GM12892 (cell line): ENCODE measurements at places on chromosomes 6 and 20.

- no peak for DNase-seq
Observed at GRCh38 chr20:20561841-20562240, 150.6 kb downstream of the RALGAPA2 start.

GRCh38 chr20:52675375-52675774, 296.8 kb upstream of the TSHZ2 start:
- DNase-seq = no peak

DNA sequence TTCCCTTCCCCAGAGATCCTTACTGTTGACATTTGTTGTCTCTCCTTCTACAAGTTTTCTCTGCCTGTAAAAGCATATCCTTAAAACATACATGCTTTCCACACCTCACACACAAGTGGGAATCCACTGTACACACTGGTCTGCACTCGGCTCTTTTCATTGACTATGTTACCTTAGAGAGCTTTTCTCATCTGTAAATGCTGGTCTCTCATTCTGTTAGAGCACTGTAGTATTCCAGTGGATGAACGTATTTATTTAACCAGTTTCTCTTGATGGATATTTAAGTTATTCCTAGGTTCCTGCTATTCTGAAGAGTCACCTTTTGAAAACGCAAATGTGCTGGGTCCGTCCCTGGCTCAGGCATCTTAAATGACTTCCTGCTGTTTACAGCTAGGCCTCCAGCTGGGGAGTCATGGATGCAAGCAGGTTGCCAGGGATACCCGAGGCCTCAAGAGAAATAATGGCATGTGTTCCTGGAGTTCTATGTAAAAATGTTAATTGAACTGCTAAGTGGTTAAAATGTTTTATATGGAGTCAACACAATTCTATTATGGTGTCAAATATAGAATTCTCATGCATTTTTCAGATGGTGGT, 61.1 kb upstream of the TGM3 start:
- no peak for DNase-seq

GRCh38 chr6:32149092-32149755, 2.5 kb downstream of the PRRT1 start:
- no peak for DNase-seq

- no peak for DNase-seq
Observed at GRCh38 chr6:73569121-73569520, 48.3 kb upstream of the EEF1A1 start.

GRCh38 chr6:42292004-42292740, 74.5 kb upstream of the MRPS10 start:
- DNase-seq = no peak

- peak; percentile 38 for DNase-seq
Observed at GRCh38 chr6:56890683-56891429, 64.1 kb upstream of the BEND6 start.

DNA sequence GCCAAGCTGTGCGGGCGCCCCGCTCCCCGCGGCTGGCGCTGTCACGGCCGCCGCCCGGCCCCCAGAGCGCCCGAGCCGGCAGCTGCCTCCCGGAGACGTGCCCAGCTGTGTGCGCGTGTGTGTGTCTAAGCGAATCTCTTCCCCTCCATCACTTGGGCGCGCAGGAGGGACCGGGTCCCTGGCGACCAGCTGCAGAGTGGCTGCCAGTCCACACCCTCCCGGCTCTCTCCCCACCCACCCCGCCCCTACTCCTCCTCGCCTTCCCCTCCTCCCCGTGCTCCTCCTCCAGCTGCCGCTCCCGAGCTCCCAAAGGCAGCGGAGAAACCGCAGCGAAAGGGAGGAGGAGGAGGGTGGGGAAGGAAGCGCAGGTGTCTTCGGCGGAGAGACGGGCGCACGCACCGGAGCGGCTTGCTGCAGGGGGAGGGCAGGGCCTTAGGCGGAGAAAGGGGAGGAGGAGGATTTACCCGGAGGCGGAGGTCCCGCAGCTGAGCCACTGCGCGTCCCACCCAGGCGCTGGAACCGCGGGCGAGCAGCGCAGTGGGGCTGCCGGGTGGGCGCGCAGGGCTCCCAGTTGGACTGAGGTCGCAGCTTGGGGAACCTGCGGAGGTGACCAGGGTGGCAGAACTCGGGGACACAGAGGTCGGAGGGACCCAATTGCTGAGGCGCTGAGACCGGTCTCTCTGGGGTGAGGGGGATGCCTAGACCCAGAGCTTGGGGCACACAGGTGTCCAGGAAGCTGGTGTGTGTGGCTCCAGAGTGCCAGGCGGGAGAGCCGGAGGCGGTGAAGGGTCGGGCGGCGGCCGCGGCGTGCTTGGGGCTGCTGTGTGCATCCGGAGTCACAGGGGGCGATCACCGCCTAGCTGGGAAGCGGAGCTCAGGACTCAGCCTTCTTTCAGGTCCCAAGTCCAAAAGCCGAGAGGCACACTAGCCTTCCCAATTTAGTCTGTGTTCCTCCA, at the start of gene HS3ST5:
Gene HS3ST5, minus strand, starts transcription at position 198 of the 956 bp plus-strand sequence. CDS start 280,178 bp downstream, outside the sequence.
- DNase-seq = peak; percentile 6

- no peak for DNase-seq
Observed at GRCh38 chr6:50939931-50940330, 121.3 kb downstream of the TFAP2B start.

DNA sequence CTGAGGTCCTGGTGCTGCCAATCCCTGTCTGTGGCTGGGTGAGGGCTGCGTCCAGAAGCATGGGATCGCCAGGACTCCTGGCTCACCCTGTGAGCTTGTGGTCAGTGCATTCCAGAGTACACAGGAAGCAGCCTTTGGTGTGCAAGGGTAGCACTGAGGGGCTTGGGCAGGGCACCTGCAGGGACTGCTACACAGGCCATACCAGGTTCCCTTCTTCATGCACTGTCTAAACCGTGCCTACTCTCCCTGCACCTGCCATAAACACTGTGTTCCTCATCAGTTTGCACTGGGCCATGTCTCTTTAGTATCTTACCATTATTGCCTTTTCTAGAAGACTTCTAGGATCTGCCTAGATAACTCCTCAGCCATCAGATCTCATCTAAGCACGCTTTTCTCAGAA, 72.8 kb upstream of the NKX2-2 start:
- DNase-seq = no peak

- no peak for DNase-seq
Observed at GRCh38 chr6:41747256-41748101, at the start of gene PGC. Gene PGC, minus strand, starts transcription at chr6:41747397. Its CDS starts 63 bp downstream, at chr6:41747334.

GRCh38 chr6:43868467-43868866, 98.5 kb downstream of the VEGFA start:
- no peak for DNase-seq

DNA sequence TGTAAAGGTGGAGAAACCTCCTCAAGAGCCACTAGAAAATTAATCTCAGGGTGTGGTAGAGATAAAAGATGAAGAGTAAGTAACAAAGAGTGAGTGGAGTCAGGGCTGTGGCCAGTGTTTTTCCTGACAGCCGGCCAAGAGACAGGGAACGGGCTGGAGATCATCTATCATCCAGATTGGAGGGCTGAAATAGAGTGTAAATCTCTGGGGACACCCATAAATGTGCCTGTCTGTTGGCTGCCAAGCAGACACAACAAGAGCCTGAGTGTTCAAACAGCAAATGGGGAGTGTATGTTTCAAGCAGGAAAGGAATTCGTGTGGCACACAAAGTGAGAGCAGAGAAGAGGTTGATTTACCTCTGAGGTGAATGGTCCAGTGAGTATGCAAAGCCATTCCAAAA, 326.4 kb upstream of the KHDRBS2 start:
- DNase-seq = no peak

DNA sequence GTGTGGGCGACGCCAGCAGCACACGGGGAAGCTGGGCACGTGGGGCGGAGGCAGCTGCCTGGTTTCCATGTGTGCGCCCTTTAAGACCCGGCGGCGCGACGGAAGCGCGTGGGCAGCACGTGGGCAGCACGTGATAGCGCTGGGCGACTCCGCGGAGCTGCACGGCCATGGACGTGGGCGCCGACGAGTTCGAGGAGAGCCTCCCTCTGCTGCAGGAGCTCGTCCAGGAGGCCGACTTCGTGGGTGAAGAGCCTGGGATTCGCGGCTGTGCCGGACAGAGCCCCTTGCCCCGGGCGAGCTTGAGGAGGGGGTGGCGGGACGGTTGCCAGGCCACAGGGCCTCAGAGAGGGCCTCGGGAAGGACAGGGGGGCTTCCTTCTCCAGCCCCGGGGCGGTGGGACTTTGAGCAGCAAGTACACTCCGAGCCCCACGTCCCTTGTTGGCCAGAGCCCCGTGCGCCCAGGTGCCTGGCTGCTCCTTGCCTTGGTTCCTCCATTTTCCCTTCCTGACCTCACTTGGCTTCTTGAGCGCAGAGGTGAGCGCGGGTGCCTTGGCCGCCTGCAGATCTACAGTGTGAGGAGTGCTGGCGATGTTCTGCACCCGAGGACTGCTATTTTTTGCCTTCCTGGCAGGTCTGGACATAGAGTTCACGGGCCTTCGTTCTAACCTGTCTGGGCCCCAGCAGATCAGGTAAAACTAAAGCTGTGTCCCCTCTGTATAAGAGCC, at the start of gene PNLDC1:
Gene PNLDC1, plus strand, starts transcription at position 136 of the 725 bp plus-strand sequence. Its CDS starts 32 bp downstream, at position 168.
- DNase-seq = no peak

DNA sequence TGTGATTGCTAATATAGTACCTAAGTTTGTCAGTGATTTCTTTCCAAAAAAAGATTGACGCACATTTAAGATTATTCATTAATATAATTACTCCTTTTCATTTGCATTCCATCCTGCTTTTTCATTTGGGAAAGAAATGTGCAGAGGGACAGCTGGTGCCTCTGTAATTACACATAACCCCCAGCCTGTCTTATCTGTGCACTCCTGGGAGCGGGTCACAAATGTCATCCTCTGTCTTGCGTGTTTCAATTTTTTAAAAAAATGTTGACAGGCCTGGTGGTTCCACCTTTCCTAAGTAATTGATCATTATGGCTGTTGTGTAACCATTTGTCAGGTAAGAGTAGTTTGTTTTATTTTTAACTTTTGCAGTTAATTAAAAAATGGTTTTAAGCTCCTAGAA, 92.7 kb downstream of the SLX4IP start:
- DNase-seq = no peak

DNA sequence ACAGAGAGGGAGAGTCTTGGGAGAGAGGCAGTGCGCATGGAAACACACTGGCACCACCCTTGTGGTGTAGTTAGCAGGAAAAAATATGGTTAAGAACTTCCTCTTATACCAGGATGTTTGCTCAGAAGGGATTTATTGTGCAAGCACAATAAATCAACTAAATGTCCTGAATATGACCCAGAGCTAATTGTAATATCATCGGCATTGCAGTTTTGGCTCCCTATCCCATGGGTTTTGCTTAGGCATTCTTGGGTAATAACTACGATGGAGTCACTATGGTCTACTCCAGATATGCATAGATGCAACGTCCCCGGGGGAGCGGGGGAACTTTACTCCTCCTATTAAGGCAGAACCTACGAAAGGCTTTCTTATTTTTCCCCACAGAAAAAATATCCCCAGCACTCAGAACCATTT, 751.6 kb downstream of the EYS start:
- DNase-seq = no peak

- DNase-seq = no peak
Observed at GRCh38 chr6:68838571-68838970, 203.5 kb downstream of the ADGRB3 start.

- DNase-seq = no peak
Observed at GRCh38 chr6:193180-193579, 99.1 kb upstream of the DUSP22 start.

DNA sequence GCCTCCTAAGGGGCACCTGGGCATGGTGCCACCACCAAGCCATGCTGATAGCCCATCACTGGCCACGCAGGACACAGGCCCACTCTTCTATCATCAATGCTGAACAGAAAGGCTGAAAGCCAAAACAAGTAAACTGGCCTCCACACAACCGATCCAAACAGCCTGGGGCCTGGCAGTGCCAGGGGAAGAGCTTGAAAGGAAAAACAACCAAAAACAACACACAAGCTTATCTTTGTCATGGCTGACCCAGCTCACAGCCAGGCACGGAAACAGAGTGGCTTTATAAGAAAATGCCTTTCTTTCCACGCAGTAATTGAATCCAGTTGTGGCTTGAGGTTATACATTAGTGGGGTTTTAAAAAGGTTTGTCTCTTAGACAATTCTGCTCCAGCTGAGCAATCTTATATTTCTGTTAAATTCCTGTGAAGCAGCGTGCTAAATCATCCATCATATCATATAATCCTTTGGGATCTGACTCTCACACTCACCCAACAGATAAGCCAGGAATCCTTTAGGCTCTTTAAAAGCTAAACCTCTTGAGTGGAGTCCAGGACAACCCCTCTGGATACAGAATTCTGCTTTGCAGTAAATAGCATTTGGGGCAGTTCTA, 65.4 kb upstream of the SLC22A16 start:
- no peak for DNase-seq

GRCh38 chr20:34927736-34928135, 27.9 kb downstream of the GSS start:
- DNase-seq = no peak

- no peak for DNase-seq
Observed at GRCh38 chr6:126811321-126811720, 307.1 kb upstream of the RSPO3 start.

DNA sequence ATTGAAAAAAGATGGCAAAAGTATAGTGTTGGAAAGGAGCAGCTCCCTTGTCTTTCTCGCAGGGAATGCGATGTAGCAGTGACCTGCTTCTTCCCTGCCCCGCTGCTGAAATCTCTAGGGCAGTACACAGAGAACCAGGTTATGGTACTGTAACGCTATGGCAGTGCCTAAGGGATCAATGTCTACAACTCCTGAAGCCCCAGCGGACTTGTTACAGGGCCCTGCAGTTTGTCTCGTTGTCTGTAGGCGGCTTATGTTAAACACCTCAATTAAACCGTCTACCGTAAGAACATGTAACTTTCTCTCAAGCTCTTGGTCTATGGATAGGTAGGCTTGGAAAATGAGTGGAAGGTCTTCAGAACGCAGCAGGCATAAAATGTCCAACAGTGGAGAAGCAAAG, 44.8 kb upstream of the SLC17A4 start:
- no peak for DNase-seq

GRCh38 chr20:25083773-25084625, 2.1 kb upstream of the VSX1 start:
- DNase-seq = no peak

GRCh38 chr20:47031004-47031403, 136.4 kb downstream of the EYA2 start:
- no peak for DNase-seq

DNA sequence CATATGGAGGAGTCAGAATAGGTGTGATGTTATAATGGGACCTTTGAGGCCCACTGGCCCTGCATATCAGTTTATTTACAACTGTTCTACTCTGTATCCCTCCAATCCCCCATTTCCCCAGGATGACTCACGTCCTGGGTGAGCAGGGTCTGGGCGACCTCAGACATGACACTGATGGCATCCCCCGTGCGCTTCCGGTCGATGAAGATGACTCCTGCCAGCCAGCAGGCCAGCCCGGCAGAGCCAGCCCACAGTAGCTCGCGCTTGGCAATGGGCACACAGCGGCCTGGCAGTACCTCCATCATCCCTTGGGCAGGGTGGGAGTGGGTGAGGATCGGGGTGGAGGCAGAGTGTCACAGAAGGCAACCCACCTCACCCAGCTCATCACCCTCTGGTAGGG, 5.6 kb downstream of the AGPAT1 start:
- no peak for DNase-seq

- no peak for DNase-seq
Observed at GRCh38 chr6:148682252-148682651, 64.6 kb upstream of the UST start.

GRCh38 chr6:5995949-5996713, 10.6 kb downstream of the NRN1 start:
- DNase-seq = no peak

GRCh38 chr6:133752129-133752528, 136.8 kb upstream of the TCF21 start:
- no peak for DNase-seq
